ENCODE measurements at places on chromosomes 5 and 9.

DNA sequence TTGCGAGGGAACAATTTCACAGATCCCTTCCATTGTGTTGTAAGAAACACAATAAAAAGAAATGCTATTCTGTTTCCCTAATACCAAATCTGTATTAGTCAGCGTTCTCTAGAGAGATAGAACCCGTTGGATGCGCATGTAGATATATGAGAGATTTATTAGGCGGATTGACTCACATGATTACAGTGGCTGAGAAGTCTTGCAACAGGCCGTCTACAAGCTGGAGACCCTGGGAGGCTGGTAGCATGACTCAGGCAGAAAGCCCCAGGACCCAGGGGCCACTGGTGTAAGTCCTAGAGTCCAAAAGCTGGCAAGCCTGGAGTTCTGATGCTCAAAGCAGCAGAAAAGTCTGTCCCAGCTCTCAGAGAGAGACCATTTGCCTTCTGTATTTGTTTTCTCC lies 18.4 kb upstream of the IL17B start:
- peaks cover 12% of the 10 kb centered on the region for H3K4me1 ChIP-seq
- peak; percentile 59 for DNase-seq
- H3K4me3 ChIP-seq, result no peak overlapping the region
- no peaks in the 10 kb centered on the region for H3K36me3 ChIP-seq
- no peaks in the 10 kb centered on the region for H3K27me3 ChIP-seq
- no peak overlapping the region for H3K27ac ChIP-seq

- H3K36me3 ChIP-seq, result no peaks in the 10 kb centered on the region
- no peak for DNase-seq
- no peaks in the 10 kb centered on the region for H3K4me1 ChIP-seq
- no peak overlapping the region for H3K4me3 ChIP-seq
- no peak overlapping the region for H3K27ac ChIP-seq
- H3K27me3 ChIP-seq, result no peaks in the 10 kb centered on the region
These were observed 25.0 kb upstream of the ERMP1 start for GRCh38 chr9:5857928-5858327.

DNA sequence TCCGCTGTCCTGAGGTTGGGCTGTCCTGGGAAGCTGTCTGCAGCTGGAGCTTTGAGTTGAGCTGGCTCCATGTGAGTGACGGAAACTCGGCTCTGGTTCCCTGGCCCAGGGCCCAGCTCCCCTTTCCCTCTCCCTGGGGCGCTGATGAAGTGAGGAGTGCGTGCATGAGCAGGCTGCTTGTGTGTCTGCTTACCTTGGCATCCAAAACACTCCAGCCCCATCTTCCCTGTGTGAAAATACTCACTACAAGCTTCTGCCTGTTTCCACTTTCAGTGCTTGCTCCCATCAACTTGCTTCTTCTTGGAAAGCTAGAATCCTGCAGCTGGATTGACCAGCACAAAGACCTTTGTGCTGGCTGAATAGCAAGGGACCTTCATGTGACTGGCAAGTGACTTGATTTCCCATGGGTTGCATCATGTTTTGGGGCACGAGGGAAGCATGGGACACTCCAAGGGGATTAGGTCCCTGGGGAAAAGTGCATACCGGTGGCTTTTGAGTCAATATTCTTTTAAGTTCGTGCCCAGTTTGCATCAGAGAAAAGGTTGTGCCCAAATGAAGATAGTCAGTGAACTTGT lies 198.1 kb downstream of the GADD45G start:
- no peak overlapping the region for H3K4me3 ChIP-seq
- H3K36me3 ChIP-seq, result no peaks in the 10 kb centered on the region
- DNase-seq, result peak; percentile 28
- no peak overlapping the region for H3K27ac ChIP-seq
- peaks cover 9% of the 10 kb centered on the region for H3K4me1 ChIP-seq

DNA sequence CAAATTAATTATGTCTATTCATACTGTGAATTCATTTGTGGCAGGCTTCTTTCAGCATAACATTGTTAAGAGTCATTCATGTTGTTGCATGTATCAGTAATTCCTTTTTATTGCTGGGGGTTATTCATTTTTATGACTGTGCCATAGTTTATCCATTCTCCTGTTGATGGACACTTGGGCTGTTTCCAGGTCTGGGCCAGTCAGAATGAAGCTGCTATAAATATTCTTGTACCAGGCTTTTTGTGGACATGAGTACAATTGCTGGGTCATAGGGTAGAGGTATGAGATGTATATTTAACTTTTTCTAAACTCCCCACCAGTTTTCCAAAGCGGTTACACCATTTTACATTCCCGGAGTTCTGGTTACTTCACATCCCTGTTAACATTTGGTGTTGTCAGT lies 13.6 kb downstream of the PRPF4 start:
- peak overlapping the region; percentile 31 for H3K27ac ChIP-seq
- no peaks in the 10 kb centered on the region for H3K4me1 ChIP-seq
